ENCODE measurements at places on chromosomes 12 and 14.
A peak's percentile ranks its signal among the peaks of the same experiment; 100 is the strongest.

DNA sequence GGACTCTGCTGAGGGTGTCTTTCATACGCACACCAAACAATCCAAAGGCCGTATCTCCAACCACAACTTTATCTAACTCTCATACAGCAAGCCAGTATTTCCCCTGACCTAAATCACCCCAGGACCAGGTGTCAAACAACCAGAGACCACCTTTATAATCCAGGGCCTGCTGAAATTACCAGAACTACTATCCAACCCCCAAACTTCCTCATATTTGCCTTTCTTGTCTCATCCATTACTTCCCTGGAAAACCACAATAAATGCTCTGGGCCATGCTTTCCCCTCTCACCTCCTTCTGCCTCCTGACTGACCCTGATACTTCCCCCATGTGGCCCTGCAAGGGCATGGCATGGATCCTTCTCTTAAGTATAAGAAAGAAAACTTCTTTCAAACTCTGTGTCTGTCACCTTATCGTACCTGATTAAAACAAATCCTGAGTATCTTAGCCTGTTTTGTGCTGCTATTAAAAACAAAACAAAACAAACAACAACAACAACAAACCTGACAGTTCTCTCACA lies 44.7 kb upstream of the CRACR2A start:
- peak; percentile 5 for DNase-seq

DNA sequence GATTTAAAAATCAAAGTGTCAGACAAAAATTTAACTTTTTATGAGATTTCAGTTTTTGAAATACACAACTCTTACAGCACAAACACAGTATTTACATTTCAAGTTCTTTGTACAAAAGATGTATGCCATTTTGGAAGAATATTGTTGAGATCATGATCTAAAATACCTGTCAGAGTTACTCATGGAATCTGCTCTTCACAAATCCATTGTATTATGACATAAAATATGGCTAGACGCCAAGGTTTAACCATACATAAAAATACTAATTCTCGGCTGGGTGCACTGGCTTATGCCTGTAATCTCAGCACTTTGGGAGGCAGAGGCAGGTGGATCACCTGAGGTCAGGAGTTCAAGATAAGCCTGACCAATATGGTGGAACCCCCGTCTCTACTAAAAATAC lies 6.2 kb upstream of the SYCP3 start:
- no peak for DNase-seq

GRCh38 chr12:108457006-108457733 lies 57.9 kb upstream of the FICD start:
- DNase-seq = peak; percentile 85

- no peak for DNase-seq
These were observed 25.6 kb upstream of the MBIP start for GRCh38 chr14:36346052-36346451.

DNA sequence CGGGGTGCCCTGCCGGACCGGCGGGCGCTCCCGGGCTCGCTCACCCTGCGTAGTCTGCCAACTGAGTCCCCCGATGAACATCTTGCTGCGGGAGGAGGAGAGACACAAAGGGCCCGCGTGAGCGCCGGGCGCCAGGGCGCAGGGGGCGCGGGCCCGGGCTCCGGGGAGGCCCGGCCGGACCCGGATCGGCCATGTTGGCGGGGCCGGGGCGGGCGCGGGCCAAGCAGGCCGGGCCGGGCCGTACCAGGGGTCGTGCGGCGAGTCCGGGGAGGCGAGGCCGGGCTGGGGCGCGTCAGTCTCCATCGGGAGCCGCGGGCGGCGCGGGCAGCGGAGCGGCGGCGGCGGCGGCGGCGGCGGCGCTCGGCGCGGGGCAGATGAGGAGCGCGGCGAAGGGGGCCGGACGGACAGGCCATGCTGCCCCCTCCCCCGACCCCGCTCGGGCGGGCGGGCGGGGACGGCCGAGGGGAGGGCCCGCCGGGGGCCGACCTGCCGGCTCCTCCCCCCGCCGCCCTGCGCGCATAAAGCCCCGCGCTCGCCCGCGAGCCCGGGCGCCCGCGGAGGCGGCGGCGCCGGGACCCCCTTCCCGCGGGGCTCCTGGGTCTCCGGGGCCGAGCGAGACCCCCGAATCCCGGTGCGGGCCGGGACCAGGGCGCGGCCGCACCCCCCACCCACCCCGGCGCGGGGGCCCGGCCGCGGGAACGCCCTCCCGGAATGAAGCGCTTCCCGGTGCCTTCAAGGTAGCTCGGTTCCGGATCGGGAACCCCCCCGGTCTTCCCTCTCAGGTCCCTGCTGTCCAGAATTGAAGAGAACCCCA lies at the start of gene MSI1:
Gene MSI1, minus strand, starts transcription at position 376 of the 814 bp plus-strand sequence. Its CDS starts 73 bp downstream, at position 303.
- DNase-seq = no peak

- no peak for DNase-seq
These were observed 6.9 kb downstream of the TNFAIP2 start for GRCh38 chr14:103130017-103130764.

- DNase-seq = no peak
These were observed 2.3 kb upstream of the CSRP2 start for GRCh38 chr12:76881142-76881541.
